ENCODE measurements at places on chromosomes 7 and 10.

- no peak for DNase-seq
Measured at GRCh38 chr10:119348516-119349240, 141.3 kb downstream of the GRK5 start.

- DNase-seq: no peak
Measured at GRCh38 chr7:43769281-43769680, 10.8 kb downstream of the BLVRA start.

- no peak for DNase-seq
Measured at GRCh38 chr10:8137272-8137681, 82.8 kb downstream of the GATA3 start.

GRCh38 chr7:25347360-25348066 is 119.2 kb upstream of the NPVF start:
- no peak for DNase-seq

GRCh38 chr10:3867454-3868270 is 82.7 kb upstream of the KLF6 start:
- DNase-seq: no peak

DNA sequence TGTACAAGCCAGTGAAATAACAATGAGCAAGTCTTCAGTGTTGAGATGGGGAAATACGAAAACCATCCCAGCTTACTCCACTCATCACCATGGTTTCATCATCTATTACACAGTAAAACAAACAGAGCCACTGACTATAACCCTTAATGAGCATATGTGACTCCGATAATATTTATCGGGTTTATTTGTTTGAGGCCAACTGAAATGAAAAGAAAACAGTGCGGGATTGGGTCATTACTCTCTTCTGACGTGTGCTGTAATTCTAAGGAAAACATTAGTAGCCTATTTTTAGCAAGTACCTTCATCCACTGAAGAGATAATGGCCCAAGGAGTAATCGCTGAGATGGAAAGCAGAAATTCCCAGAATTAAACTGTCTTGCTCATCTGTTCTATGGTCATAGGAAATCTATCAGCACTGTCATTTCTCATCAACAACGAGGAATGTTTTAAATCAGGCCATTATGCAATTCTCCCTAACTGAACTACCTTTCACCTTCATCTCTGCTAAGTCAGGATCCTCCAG is 716.5 kb downstream of the INHBA start:
- no peak for DNase-seq

DNA sequence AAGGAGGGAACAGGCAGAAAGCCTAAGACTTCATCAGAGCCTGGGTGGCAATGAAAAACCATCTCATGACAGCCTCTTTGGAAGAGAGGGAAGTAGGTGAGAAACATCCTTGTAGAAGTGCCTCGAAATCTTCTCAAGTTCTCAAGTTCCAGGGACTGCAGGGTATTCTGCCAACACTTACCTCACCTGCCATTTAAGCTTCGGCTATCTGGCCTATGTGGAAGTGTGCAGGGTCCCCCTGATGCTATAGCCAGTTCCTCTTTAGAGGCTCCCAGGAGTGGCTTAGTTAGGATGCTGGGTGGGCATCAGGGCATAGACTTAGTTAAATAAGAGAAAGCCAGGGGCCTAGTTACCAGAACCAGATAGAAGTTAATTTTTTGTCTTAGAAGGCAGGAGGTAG is 27.0 kb downstream of the ABCC2 start:
- no peak for DNase-seq

GRCh38 chr10:31132681-31133244 is 101.1 kb upstream of the ZNF438 start:
- DNase-seq: no peak

DNA sequence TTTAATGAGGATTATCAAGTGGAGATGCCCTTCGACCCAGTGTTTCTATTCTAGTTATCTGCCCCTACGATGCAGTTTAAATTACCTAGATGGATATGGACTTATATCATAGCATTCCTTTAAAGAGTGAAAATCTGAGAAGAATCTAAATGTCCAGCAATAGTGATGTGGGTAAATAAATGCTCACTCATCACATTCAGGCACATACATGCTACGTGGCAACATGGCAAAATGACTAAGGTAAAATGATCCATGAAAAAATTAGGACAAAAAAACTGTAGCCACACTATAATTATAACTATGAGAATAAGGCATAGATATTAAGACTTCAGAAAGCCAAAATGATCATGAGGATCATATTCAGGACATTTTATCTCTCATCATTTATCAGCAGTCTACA is 82.4 kb upstream of the PDE1C start:
- DNase-seq: no peak

Data from muscle of leg (tissue), 16 donors.